ENCODE measurements at places on chromosomes 12 and 14.
A peak's percentile ranks its signal among the peaks of the same experiment; 100 is the strongest.

DNA sequence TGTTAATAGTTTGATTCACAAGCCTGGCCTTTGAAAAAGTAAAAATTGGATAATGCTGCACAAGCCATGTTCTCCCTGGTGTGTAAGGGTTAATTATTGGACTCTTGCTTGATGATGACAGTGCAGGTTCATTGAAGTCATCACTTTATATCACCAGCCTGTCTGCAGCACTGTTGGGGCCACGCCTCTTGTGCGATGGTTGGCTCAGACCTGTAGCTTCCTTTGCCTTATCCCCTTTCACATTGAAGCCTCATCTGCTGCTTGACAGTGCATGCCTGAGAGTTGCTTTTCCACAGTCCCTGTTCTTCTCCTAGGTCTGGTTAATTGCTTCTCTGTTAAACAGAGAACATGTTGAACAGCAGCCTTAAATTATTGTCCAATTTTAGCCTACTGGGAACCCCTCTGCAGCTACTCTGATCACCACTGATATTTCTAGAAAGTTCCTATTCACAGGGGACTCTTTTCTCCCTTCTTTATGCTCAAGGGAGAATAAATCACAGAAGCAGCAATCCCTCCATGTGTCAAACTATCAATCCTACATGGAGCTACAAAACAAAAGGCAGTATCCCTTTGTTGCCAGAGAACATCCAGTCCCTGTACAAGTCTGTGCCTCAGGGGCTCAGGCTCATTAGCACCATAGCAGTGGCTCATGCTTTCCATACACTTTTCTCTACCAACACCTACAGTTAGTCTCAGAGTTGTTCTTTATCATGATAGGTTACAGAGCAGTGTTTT is 322.1 kb downstream of the RGS6 start:
- DNase-seq, result no peak

DNA sequence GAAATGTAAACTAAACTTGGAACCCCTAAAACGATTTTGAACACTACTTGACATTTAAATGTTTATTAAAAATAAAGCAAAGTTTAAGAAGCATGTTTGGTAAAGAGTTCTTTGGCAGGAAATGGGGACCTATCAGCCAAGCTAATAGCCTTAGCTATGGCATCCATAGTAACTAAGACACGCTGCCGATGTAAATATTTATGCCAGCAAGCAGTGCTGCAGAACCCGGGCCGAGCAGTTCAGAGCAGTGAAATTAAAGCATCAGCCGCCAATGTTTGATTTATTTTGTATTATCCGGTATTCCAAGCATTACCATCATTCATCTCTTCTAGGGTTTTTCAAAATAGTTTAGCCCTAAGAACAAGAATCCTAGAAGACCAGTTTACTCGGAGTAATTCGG is 61.6 kb downstream of the PPP2R5C start:
- DNase-seq, result no peak

GRCh38 chr12:133165776-133166175 is 15.5 kb upstream of the ZNF268 start:
- no peak for DNase-seq

DNA sequence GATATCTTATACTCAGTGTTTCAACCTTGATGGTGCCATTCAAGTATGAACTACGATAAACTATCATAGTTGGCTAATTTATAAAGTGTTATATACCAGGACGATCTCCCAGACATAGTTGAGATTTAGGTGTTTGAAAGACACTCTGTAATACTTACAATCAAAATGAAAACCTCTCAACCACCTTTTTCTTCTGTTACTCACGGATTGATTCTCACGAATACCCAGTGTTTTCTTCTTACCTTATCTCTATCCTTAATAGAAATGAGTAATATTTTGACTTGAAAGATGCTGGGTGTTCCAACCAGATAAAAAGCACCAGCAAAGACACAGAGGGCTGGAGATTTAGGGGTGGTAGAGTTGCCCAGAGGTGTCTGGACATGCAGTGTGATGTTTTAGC is 169.9 kb downstream of the PTCSC3 start:
- no peak for DNase-seq

GRCh38 chr12:12425616-12426015 is 68.7 kb downstream of the BORCS5 start:
- no peak for DNase-seq

DNA sequence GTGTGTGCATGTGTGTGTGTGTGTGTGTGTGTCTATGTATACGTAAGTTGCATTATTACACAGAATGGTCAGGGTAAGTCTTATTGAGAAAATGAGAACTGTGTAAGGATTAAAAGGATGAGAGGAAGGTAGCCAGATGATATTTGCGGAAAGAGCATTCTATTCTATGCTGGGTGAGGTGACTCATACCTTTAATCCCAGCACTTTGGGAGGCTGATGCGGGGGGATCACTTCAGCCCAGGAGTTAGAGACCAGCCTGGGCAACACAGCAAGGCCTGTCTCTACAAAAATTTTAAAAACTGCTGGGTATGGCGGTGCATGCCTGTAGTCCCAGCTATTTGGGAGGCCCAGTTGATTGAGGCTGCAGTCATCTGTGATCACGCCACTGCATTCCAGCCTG is 103.7 kb downstream of the SLC38A1 start:
- DNase-seq, result no peak

GRCh38 chr12:66851134-66851533 is 172.3 kb upstream of the GRIP1 start:
- no peak for DNase-seq

DNA sequence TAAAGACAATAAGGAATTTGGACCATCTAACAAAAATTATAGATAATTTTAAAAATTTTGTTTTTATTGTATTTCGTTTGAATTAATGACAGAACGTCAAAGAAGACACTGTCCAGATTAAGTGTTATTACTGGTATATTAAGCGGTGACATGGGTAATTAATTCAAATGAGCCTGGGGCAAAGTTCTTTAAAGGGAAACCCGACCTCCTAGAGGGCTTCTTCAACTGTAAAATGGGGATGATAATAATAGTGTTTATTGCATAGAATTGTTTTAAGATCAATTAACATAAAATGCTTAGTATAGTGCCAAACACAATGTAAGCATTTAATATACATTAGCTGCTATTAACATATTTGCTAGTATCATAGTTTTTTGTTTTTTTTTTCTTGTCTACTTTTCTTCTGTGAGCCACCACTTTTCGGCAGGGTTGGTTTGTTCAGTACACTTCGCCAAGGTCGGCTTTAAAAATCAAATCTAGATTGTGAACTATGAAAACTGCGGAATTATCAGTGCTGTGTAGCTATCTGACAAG is 514 bp upstream of the LARP4 start:
- no peak for DNase-seq

- peak; percentile 12 for DNase-seq
Observed at GRCh38 chr12:22287776-22288621, 46.5 kb downstream of the ST8SIA1 start.

GRCh38 chr12:66197495-66197921 is 8.5 kb downstream of the IRAK3 start:
- DNase-seq, result no peak

- DNase-seq, result no peak
Observed at GRCh38 chr14:75493592-75494087, 28.6 kb upstream of the BATF start.

GRCh38 chr14:22668417-22668816 is 24.3 kb upstream of the OR6J1 start:
- peak; percentile 58 for DNase-seq

DNA sequence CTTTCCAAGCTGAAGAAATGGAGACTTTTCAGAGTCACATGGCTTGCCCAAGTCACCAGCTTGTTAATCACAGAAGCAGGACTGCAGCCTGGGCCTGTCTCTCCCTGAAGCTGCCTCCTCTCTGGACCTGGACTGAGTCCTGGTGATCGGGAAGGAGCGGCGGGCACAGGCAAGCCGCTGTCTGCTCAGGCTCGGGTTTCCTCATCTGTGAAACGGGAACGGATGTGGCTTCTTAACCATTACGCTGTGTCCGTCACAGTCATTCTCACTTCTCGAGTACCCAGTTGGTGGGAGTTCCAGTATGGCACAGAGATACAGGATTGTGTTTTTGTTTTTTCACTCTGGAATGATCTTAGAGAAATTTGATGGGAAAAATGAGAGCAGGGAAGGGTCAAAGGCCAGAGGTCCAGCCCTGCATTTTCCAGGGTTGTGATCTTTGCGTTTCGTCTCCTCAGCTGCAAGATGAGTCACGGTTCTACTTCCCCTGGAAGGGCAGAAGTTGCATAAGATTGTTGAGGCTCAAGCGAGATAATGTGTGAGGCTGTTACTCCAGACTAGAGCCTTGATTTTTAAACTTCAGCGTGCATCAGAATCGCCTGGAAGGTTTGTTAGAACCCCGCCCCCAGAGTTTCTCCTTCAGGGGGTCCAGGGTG is 7.6 kb upstream of the LRTM2 start:
- peak; percentile 13 for DNase-seq

GRCh38 chr14:33569821-33570687 is 380.8 kb downstream of the EGLN3 start:
- no peak for DNase-seq

GRCh38 chr14:67584978-67585377 is 15.1 kb downstream of the PIGH start:
- no peak for DNase-seq

DNA sequence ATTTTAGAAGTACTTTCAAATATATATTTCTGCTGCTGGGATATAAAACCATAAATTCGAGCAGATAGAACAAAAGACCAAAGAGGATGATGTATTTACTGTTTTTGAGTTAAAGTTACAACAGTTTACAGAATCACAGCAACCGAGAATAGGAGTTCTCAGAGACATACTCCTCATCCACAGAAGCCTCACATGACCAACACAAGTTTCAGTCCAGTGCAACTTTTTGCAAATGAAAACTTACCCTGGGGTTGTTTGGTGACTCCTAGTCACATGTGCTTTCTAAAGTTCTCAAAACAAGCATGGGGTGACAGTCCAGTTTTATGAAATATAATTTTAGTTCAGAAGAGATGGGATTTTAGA is 117.1 kb downstream of the PRKCH start:
- DNase-seq, result no peak

DNA sequence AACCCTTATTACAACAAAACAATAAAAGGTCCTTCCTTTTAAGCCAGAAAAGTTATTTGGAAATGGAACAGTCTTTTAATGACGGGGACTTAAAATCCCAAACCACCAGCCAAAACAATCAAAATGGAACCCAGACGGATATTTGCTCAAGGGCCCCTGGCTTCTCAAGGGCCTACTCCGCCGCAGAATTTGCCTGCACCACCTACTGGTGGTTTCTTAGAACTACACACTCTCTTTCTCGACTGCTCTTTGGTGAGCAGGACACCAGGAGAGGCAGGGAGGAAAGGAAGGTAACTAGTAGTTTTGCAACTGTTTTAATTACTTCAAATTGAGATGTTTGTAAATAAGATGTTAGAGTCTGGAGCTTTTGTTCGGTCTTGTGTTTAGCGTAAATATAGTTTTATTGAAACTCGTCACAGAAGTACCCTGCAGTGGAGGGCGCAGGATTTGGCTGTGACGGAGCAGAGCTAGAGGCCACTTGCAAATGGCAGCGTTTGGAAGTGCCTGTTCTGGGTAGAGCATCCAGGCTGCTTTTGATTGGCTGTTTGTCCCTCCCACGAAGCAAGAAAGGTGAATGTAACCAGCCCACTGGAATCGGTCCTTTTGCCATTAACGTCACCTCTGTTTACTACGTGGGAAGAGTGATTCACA is 238.5 kb downstream of the CACNA1C start:
- DNase-seq, result no peak

DNA sequence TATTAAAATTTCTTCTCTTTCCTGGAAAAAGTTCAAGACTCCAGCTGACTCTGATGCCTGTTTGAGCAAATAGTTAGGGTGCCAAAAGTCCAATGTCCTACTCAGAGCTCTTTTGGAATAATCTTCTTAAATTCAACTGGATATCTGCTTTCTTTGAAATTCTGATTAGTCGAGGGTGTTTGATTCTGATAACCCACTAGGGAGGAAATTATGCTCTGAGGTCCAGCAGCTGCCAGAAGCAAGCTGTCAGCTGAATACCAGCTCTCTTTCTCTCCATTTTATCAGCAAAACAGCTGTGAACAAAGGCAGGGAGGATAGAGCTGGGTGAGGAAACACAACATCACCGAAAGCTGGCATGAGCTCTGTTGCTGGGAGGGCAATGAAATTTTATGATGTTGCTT is 141.5 kb downstream of the CAND1 start:
- DNase-seq, result no peak

DNA sequence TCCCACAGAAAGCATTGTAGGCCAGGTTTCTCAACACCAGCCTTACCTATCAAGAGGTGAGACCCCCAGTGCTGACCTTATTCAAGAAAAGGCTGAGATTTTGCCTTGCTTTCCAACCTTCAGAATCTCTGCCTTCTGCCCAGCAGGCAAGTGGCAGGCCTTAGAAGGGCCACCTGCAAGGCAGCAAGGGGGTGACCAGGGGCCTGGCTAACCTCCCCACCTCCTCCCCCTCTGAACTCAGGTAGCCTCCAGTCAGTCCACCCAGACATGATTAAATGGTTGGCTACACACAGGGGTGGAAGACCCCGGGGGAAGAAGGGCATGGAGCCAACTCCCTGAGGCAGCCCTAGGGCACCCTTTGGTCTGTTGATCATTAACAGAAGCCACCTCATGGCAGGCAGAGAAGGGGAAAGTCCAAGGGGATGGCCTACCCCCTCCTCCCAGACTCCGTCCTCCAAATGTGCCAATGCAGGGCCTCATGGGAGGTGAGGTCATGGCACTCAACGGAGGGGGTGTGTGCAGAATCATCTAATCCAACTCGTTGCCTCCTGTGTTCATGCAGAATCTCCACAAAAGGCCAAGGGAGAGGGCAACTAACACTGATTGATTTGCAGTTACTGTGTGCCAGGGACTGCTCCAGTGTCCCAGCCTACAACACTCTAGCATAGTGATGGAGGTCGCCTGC is 8.5 kb downstream of the ZFP36L1 start:
- DNase-seq, result no peak

GRCh38 chr14:30054201-30054600 is 126.6 kb upstream of the PRKD1 start:
- DNase-seq, result no peak

GRCh38 chr12:104551313-104551931 is 94.7 kb downstream of the CHST11 start:
- DNase-seq, result no peak

GRCh38 chr12:119684711-119685369 is 16.9 kb downstream of the PRKAB1 start:
- DNase-seq, result no peak

DNA sequence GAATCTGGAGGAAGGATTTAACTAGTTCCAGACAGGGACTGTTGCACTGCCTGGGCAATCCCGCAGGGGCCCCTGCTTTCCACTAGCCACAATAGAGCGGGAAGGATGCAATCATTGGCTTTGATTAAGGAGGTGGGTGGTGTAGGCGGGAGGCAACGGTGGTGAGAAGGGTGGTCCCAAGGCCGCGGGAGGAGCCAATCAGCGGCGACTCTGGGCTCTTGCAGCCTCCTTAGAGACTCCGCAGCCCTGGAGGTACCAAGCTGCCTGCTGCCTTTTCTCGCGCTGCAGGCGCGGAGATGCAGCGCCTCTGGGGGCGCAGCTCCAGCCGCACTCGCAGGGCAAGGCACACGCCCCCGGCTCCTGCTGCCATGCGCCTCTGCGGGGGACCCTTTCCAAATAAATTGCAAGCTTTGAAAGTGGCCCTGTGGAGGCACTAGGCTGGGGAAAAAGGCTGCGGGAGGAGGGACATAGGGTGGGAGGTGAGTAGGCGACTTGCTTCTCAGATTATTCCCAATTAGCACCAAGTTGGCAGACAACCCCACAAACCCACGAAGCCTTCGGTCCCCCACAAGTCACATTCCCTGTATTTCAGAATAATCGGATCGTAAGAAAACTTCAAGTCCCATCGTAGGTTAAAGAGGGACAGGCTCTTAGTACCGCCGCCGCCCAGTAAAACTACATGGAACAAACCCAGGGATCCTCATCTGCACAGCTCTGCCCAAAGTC is 858 bp upstream of the KCNA1 start:
- peak; percentile 33 for DNase-seq

- DNase-seq, result no peak
Observed at GRCh38 chr12:79162948-79163347, 298.4 kb downstream of the SYT1 start.
